ENCODE measurements at places on chromosomes 6 and 20.

DNA sequence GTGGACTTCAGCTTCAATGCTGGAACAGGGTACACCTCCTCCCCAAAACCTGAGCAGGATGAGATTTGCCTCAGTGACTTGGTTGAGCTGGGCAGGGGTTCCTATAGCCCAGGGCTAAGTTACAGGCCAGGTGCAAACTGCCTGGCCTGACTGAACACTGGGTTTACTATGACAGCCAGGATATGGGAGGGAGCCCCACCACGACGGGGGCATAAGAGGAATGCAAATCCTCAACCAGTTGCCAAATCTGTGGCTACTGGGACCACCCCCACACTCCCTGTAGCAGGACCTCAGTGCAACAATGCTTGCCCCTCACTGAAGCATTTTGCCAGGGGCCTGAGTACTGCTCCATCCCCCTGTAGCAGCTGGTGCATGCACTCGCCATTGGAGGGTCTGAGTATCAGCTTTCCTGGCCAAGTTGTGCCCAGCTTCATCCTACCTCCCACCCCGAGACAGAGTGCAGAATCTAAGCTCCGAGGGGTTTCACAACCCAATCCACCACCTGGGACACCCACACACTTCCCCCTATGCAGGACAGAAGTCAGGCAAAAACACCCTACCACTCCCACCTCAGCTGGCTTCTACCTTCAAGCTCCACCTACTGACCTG, 27.6 kb downstream of the TREML4 start:
- DNase-seq, result no peak

DNA sequence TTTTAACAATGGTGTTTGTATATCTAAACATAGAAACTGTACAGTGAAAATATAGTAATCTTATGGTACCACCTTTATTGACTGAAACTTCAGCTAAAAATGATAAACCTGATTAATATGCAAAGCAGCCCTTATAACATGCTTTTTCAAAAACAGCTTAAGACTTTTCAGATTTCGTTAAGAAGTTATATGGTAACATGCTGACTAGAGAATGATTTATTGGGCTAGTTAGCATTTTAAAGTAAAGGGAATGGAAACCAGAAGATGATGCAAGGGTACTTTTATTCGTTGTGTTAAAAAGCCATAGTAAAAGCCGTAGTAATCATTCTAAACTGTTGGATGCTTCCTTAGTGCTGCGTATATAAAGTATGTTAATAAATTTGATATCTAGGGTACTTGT, 50.5 kb downstream of the CBFA2T2 start:
- DNase-seq, result no peak

DNA sequence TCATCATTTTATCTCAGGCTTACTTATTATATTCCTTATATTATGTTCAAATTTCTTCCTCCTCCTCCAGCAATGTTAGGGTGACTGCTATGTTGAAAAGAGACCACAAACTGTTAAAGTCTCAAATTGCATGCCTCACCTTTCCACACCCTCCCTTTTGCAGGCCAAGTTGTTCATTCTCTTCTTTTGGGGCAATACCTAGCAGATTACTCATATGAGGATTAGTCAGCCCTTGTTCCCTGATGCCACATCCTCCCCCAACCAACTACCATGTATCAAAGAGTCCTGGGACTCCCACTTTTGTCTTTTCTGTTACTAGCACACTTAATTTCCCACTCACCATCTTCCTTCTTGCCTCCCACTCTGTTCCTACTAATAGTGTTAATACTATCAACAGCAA, 434.7 kb downstream of the BCKDHB start:
- DNase-seq, result no peak

DNA sequence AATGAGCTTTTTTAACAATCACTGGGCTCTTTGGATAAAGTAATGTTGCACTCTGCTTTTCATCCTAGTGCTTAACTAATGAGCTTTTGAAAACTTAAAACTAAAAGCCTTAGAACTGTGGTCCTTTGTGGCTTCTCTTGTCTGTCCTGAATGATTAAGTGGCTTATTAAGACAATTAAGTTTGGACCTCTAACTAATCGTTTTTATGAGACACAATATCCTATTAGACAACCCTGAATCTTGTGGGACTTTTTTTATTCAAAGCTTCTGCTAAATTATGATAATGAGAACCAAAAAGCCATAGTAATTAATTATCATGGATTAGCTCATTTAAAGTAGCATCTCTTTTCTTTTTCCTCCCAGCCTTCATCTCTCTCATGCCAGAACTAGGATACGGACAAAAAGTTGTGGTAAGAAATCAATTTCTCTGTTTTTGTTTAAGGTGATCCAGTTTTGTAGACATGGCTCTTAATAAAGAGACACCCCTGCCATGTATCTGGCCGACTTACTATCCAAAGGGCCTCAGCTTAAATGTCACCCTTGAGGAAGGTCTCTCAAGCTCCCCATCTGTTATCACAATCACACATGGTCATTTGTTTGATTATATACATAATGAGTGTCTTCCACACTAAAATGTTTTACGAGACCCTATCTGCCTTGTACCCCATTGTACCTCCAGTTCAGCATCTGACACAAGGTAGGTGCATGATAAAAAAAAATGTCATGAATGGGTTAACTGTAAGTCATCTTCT, 384.4 kb upstream of the IRAK1BP1 start:
- DNase-seq, result no peak

DNA sequence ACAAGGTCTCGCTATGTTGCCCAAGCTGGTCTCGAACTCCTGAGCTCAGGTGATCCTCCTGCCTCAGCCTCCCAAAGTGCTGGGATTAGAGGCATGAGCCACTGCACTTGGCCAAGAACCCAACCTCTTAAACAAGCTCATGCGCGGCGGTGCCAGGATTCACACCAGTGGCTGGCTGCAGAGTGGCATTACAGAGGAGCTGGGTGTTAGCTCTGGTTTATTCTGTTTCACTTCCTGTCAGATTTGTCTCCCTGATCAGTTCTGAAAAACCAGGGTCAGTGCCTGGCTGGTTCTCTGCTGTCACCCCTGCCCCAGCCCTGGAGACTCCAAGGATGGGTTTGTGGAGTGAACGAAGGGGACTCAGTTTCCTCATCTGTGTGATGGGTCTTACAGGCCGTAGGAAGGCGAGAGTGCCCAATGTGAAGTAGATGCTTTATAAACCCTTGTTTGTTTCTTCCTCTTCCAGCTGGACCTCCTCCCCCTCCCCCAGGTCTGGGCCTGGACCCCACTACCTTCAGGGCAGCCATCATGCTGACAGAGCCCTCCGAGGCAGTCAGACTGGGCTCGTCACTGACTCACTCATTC, 63.4 kb downstream of the UBE2V1 start:
- DNase-seq, result no peak

- DNase-seq, result no peak
Observed at GRCh38 chr6:42599558-42599957, 35.7 kb downstream of the UBR2 start.

DNA sequence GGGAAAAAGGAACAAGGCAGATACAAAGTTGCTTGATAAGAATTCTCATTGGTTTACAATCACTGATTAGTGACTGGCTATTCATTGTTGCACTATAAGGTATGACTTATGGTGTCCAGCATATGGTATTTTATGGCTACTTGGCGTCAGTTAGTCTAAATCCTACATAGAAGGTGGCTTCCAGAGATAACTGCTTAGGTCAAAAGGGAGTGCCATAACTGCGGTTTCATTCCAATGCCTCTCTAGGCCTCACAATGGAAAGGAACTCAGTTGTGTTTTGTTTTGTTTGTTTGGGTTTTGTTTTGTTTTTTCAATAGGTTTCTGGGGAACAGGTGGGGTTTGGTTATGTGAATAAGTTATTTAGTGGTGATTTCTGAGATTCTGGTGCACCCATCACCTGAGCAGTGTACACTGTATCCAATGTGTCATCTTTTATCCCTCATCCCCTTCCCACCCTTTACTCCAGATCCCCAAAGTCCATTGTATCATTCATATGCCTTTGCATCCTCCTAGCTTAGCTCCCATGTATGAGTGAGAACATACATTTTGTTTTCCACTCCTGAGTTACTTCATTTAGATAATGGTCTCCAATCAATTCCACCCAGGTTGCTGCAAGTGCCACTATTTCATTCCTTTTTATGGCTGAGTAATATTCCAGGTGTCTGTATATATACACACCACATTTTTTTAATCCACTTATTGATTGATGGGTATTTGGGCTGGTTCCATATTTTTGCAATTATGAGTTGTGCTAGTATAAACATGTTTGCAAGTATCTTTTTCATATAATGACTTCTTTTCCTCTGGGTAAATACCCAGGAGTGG, 7.0 kb downstream of the GOPC start:
- DNase-seq, result no peak

DNA sequence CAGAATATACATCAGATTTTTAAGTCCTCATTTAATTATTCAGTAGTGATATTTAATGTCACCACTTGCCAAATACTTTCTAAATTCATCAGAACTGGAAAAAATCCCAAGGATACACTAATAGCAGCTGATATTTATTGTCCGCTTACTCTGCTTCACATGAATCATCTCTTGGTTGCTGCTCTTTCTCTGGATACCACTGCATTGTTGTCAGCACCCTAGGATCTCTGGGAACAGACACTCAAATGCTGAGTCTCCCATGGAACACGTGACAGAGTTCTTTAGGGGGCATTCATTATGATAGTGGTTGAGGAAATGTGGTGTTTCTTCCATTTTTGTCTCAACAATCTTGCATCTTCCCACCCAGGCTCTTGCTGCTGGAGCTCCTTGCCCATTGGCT, 318.0 kb downstream of the RFPL4B start:
- no peak for DNase-seq
